Spleen (tissue), 13 donors: ENCODE measurements at places on chromosomes 11 and 22. TPM values are rescaled to one million over a fixed set of nuclear protein-coding genes. Genes with fewer than 3 reads are reported as not detected.

GPHA2 gene
- total RNA-seq, result not detected

PYGM gene
- 5.9 TPM for total RNA-seq

PTPRCAP gene
- total RNA-seq, result 119 TPM

OR5M10 gene
- total RNA-seq, result not detected

DNA sequence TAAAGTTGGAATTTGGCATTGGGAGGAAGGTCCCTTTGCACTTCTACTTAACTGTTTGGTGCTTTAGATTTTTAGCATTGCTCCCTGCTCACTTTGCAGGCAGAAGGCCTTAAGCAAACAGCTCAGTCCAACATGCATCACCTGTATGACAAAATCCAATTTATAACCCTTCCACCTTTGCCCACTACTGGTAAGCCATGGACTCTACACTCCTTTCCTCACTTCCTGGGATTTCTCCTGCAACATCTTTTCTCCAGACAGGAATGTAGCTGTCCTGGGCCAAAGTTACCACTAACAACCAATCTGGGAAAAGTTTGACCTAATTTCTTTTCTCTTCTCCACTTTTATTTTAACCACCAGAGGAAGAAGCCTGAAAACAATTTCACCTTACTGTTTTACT is 1.8 kb upstream of the OR2D2 start:
- no peak for DNase-seq

- DNase-seq, result no peak
Observed at GRCh38 chr11:123338266-123338800, 91.7 kb upstream of the GRAMD1B start.
